Right renal pelvis (tissue), 4 donors: ENCODE measurements at places on chromosomes 5 and 9. TPM values are rescaled to one million over a fixed set of nuclear protein-coding genes. Genes with fewer than 3 reads are reported as not detected.

DNA sequence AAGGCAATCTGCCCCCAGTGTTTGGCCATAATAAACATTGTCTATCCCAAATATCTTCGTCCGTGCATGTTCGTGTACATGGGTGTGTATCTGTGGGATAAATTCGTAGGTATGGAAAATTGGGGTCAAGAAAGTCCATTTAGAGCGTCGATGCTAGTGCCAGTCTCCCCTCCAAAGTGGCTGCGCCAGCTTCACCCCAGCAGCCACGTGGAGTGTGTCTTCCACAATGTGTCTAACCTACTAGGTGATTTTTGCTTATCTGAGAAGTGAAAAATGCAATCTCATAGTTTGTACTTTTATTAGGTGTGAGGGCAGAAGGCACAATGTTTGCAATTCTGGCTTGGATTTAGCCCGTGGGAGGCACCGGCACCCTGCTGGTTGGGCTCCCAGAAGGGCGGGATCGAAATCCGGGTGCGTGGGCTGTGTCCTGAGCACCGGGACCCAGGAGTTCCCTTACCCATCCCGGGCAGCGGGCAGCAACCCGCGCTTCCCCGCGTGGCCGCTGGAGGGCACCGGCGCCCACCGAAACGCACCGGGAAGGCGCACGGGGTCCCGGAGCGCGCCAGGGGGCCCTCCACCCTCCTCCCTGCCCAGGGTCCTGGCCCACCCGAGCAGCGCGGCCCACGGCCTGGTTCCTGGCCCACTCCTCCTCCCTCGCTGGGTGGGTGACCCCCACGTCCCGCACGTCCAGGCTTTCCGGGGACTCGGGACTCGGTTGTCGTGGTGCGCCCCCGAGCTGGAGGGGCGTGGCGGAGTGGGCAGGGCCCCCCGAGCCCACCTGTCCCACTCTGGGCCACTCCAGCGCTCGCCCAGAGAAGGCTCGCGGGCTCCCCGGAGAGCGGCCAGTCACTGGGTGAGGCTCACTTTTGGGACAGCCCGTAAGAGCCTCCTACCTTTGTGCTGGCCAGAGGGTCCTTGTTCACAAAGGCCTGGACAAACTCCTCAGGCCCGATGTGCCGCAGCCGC is 55.4 kb upstream of the RNF130 start:
- no peak for DNase-seq

DNA sequence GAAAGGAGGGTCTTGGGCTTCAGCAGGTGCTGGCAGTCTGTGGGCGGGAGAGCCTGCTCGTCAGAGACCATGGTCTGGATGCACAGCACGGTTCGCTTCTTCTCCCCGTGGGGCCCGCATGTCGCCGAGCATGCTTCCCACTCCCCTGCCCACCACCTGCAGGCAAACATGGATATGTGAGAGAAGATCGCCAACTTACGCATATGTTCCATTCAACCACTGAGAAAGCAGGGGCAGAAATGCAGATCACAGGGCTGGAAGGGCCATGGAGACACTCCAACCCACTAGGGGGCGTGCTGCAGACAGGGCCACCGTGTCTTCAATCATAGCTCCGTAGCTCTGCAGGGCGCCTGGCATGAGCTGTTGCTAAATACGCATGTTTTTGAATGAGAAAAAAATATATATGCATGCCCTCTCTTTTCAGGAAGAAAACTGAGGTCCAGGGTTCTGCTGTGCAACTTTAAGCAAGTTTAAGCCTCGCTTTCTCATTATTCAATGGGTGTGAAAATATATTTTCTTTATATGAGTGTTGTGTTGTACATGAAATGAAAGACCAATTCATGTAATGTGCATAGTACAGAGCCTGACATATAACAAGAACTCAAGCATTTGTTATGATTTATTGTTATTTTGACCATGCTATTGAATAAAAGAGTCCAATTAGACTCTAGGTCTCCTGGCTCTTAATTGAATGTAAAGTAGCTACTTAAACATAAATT is 148.0 kb downstream of the TARS1 start:
- DNase-seq: no peak

DNA sequence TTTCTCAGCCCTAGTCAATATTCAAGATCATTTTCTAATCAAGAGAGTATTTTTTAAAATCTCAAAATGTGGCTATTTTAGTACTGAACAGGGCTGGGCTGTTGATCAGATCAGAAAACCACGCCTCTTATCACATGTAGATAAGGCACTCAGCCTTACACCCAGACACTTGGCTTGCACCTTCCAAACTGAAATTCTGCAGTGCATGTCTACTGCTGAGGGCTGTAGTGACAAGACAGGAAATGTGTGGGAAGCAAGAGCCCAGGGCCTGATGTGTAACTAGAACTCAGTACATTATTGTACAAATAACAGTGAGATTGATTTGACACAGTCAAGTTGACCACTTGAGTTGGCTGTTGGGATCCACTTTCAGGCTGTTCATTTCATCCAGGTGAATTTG is 48.6 kb downstream of the UBE2QL1 start:
- DNase-seq: no peak

- DNase-seq: no peak
Observed at GRCh38 chr5:151295791-151296477, 7.6 kb downstream of the SLC36A3 start.

Gene SSNA1
- polyA plus RNA-seq: 42.9 TPM

Gene SH3PXD2B
- 31.5 TPM for polyA plus RNA-seq

Gene ENTPD2
- polyA plus RNA-seq: 3.9 TPM

GRCh38 chr5:166561759-166562158 is 1729.7 kb upstream of the WWC1 start:
- DNase-seq: no peak

- no peak for DNase-seq
Observed at GRCh38 chr9:95023217-95024003, 294.1 kb downstream of the FANCC start.

- DNase-seq: no peak
Observed at GRCh38 chr9:91818225-91818585, 131.8 kb downstream of the ROR2 start.

GRCh38 chr9:32251539-32251938 is 132.9 kb upstream of the ACO1 start:
- peak; percentile 67 for DNase-seq

DNA sequence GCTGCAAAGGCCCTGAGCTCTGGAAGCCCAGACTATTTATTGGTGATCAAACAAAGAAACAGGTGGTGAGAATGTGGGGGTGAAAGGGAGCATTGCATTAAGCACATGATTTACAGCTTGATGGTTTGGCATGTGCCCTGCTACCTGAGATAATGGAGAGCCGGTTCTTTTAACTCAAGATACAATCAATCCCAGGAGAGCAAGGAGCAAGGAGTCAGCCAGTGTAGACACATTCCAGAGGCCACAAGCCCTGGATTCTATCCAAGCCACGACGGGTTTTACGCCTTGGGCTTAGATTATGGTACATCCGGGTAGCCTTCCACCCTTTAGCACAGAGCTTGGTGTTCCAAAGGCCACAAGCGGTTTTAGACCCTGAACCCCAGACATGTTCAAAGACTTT is 292.2 kb downstream of the CYLC2 start:
- no peak for DNase-seq

Gene PDE6A
- polyA plus RNA-seq: 0.10 TPM

DNA sequence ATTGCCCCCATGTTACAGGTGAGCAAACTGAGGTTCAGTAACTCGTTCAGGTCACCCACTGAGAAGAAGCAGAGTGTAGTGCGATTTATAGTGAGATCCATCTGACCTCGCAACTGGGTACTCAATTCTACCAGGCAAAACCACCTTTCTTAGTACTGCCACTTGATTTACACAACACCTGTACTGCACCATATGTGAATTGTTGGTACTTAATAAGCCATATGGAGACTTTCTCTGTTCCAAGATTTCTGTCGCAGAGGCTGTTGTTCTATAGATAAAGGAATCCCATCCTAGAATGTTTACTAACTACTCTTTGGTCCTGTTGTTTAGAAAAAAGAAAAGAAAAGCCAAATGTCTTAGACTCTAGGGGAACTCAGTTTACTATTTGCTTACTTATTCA is 287.5 kb downstream of the KCTD16 start:
- DNase-seq: no peak

DNA sequence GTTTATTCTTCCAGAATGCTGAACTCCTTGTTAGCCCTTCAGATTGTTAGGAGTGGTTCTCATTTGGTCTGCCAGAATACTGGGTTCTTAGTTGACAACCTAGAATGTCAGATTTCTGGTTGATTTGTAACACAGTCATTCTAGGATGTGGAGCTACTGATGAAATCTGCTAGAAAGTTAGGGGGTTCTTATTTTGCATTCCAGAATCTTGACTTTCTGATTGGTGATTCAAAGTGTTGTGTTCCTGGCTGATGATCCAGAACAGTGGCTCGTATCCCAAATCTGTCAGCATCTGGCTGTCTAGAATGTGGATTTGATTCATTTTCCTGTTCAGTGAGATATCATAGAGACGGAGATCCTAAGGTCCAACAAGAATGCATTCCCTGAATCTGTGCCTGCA is 21.9 kb downstream of the PTGS1 start:
- DNase-seq: no peak
